ENCODE measurements at places on chromosomes 4 and X.

- peak; percentile 33 for DNase-seq
Measured at GRCh38 chrX:38166478-38167083, 54.1 kb downstream of the SRPX start.

DNA sequence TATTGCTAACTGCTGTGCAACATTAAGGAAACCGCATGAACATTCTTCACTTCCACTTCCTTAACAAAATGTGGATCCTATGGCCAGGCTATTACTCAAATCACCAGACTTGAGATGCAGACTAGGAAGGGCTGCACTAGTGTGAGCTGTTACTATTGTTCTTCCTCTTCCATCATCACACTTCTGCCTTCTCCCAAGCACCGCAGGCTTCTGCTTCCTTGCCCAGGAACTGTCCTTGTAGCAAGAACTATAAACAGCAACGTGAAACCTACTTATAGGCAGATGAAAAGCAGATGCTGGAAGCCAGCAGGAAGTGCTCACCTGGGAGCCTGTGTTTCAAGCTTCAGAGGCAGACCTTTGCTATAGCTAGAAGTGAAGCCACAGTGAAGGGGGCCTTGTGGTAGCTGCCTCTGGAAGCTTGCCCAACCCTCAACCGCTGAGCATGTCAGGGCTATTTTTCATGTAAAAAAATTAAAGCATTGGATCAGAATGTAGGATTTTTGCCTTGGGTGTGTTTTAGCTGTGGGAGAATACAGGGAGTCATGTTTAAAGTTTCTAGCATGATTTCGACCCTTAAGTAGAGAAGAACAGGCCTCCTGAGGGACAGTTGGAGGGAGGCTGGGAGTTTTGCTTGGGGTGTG lies 43.9 kb downstream of the CLNK start:
- DNase-seq: no peak

DNA sequence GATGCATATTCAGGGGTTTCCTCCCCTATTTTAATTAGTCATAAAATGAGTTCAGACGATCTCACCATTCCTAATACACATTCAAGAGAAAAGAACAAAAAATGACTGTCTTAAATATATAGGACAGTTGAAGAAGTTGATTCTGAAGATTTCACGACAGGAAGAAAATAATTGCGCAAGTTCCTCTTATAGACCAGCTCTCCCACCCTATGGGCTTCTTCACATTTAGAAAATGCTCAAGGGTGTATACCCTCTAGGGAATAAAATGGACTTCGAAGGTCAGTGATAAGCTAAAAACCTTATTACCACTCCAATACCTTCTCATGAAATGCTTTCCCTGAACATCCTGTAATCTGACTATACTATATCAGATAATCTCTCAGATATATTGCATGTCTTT lies 149.2 kb upstream of the TEX13C start:
- DNase-seq: no peak

DNA sequence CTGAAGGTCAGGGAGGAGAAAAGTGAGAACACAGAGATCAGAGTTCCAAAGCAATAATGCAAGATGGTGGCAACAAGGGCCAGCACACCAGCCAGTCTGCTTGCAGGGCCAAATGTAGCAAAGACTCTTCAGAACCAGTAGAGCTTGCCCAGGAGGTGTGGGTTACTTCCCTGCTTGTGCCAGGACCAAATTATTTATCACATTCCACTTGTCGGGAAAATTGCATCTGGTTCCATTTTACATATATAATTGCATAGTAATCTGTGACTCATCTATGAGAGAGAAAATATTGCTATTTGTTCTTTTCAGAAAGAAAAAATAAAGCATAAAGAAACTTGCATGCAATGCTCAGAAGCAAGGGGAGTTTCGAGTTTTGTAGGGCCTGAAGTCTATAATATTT lies 41.4 kb downstream of the MAML3 start:
- DNase-seq: no peak

- DNase-seq: no peak
Measured at GRCh38 chr4:175034986-175035705, 117.0 kb downstream of the ADAM29 start.

- no peak for DNase-seq
Measured at GRCh38 chrX:43604753-43605152, 51.3 kb upstream of the MAOA start.

DNA sequence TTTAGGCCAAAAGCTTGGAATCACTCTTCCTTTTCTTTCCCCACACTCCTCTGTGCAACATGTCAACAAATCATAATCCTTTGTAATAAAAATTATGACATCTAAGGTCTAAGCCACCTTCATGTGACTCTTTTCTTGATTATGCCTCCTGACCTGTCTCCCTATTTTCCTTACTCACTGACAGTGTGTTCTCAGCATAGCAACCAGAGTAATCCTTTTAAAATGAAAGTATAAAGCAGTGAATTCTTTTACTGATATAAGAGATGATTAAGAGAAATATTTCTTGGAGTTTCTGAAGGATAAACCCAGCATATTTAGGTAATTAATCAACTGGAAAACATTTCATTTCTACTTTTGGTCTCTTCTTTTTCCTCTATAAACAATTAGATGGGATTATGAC lies 44.7 kb downstream of the USO1 start:
- DNase-seq: no peak

DNA sequence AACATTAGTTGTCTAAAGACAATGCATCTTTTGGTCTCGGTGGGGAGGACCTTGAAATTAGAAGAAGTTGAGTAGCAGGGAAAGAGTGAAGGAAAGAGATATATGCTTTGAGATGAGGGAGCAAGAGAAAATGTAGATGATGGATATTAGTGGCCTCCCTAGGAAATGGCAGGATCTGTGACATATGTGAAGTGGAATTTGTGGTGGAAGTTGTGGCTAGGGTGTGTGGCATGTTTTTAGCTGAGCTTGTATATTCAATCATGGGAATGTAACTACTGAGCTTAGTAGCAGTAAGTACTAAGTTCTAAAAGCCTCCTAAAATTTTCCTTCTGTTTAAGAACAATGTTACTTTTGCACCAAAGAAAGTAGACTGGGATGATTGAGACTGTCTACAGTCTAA lies 382.8 kb upstream of the CTSO start:
- DNase-seq: no peak

GRCh38 chrX:17613979-17614588 lies 123.2 kb upstream of the SCML1 start:
- DNase-seq: no peak

GRCh38 chr4:26426892-26427291 lies 63.4 kb downstream of the CCKAR start:
- DNase-seq: no peak

DNA sequence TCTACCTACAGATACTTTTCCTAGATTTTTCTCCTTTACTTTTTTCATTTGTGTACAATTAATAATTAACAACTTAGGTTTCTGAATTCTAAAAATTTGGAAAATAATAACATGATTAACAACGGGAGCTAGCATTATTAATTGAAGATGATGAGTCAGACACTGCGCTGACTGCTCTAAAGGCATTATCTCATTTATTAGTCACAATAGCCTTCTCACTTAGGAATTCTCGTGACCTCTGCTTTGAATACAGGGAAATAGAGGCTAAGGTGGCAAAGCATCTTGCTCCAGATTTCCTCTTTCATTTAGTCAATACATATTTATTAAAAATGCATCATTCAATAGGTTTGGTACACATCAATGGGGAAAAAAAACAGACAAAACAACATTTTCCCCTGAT lies 441.3 kb downstream of the PCDH18 start:
- no peak for DNase-seq

DNA sequence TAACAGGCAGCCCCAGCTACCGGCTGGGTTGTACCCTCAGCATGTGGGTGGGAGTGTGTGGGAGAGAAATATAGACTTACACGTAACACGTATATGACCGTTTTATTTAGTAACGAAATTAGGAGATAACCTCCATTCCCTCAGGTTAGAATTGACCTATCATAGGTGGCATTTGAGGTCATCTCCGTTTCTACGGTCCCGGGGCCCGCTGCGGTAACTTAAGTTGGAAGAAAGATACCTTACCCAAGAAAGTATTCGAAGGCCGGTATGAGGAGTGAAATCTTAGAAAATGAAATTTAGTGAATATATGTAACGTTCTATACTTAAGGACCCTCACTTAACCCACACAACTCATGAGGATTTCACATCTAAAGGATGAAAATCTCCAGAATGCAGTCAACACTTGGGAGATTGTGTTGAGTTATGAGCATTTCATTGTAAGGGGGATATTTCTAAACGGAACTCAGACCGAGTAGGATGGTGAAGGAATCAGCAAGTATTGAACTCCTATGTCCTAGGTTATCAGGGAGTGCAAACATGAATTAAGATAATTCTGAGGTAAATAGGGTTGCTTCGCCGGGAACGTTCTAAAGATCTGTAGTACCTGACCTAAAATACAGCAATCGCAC lies 891 bp downstream of the CISD2 start:
- no peak for DNase-seq

DNA sequence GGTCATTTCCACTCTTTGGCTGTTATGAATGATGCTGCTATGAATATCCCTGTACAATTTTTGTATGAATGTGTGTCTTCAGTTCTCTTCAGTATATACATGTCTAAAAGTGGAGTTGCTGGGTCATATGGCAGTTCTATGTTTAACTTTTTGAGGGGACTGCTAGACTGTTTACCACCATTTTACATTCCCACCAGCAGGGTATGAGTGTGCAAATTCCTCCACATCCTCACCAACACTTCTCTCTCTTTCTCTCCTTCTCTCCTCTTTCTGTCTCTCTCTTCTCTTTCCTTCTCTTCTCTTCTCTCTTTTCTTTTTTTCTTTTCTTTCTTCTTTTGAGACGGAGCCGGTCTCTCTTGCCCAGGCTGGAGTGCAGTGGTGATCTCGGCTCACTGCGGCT lies 7.8 kb downstream of the WWC2 start:
- no peak for DNase-seq

DNA sequence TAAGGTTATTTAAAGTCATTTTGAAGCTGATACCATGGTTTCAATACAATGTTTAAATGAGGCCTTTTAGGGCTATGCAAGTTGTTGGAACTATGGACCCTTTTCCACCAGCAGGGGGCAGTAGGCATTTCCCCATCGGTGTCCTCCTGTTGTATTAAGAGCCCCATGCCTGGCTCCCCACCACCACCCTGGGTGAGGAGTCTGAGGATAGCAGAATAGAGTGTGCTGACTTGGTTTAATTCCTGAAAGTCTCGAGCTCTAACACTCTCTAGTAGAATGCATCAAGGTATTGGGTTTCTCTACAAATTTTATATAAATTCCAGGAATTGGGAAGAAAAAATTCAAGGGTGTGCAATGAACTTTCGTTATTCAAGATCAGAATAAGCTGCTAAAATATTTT lies 234.8 kb upstream of the JADE1 start:
- DNase-seq: peak; percentile 55

DNA sequence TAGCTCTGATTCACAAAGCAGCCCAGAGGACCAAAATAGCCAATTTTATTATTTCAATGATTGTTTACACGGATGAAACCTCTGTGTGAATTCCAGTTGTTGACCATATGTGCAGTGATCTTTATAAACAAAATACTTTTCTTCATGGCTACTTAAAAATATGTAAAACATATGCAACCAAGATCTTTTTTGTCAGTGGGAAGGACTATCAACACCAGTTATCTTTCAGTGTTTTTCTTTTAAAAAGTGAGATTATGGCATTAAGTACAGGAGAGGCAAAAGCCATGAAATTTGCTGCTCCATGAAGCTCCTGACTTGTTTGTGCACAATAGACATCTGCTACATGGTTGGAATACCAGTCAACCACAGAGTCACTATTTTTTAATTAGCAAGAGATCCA lies 184.4 kb downstream of the DKK2 start:
- DNase-seq: no peak

- no peak for DNase-seq
Measured at GRCh38 chrX:84358271-84358670, 144.0 kb downstream of the HDX start.

- DNase-seq: no peak
Measured at GRCh38 chrX:41148553-41148952, 63.3 kb downstream of the USP9X start.

- DNase-seq: no peak
Measured at GRCh38 chr4:76736414-76736813, 161.5 kb downstream of the SOWAHB start.

DNA sequence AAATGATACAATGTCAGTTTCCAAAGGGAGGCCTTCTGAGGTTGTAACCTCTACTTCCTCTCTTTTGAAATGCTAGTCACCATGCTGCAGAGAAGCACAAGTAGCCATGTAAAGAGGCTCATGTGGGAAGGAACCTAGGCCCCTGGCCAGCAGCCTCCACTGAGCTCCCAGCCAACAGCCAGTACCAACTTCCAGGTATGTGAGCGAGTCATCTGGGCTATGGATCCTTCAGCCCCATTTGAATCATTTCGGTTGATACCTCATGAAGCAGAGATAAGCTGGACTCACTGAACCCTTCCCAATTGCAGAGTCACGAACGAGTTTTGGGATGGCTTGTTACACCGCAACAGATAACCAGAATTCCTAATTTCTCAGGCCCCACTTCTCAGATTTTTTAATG lies 187.0 kb upstream of the LDB2 start:
- no peak for DNase-seq

- DNase-seq: no peak
Measured at GRCh38 chr4:56250776-56251175, 136.5 kb downstream of the AASDH start.

GRCh38 chr4:159319027-159319426 lies 216.1 kb downstream of the RAPGEF2 start:
- no peak for DNase-seq

DNA sequence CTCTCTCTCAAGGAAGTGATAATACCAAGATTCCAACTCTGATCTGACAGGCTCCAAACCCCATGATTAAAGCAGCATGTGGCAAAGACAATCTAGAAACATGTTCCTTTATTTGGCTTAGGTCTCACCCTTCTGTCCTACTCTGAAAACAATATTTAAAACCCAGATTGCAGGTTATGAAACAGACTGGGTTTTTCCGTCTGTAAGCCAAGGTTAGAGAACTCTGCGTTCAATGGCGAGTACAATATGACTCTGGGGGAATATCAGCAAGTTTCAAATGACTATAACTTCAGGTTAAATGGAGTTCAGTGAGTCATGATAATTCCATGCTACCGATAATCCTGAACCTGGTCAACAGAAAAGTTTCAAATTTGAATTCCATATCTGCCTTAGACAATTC lies 50.8 kb downstream of the ANAPC10 start:
- no peak for DNase-seq

All from CD4-positive, alpha-beta T cell treated with Interleukin-2 at 100 ng/mL for 4 hours (primary cell).